ENCODE measurements at places on chromosomes 6 and 20. TPM values are rescaled to one million over a fixed set of nuclear protein-coding genes. Genes with fewer than 3 reads are reported as not detected.

- peaks cover 17% of the 10 kb centered on the region for H3K4me1 ChIP-seq
- no peaks in the 10 kb centered on the region for H3K27me3 ChIP-seq
- DNase-seq: no peak
- no peaks in the 10 kb centered on the region for H3K36me3 ChIP-seq
- H3K27ac ChIP-seq: no peak overlapping the region
- H3K4me3 ChIP-seq: no peak overlapping the region
These were observed 31.0 kb downstream of the IRF4 start for GRCh38 chr6:422433-423054.

PI16 gene
- total RNA-seq: 0.37 TPM

DNA sequence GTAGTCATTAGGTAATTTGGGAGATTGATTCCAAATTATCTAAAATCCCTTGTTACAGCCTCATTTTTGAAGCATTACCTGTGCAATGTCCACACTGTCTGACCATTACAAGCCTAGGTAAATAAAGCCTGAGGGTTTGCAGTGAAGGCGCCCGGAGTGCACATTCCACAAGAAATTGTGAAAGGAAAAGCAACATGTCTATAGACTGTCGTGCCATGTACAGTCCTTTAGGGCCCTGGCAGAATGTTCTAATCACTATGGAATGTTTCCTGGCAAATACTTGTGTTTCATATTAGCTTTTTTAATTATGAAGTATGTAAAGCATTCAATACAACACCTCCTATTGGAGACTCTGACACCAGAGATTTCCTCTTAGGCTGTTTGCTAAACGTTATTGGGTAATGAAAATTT, 28.9 kb downstream of the PREP start:
- H3K36me3 ChIP-seq: peaks cover 31% of the 10 kb centered on the region
- DNase-seq: no peak
- no peak overlapping the region for H3K4me3 ChIP-seq
- H3K27me3 ChIP-seq: no peaks in the 10 kb centered on the region
- H3K4me1 ChIP-seq: peaks cover 6% of the 10 kb centered on the region
- no peak overlapping the region for H3K27ac ChIP-seq

GRCh38 chr6:84390851-84391250, 163.4 kb upstream of the CEP162 start:
- H3K4me1 ChIP-seq: no peaks in the 10 kb centered on the region
- no peaks in the 10 kb centered on the region for H3K27me3 ChIP-seq
- DNase-seq: no peak

GLP1R gene
- total RNA-seq: not detected

- H3K4me1 ChIP-seq: peaks cover 11% of the 10 kb centered on the region
- H3K4me3 ChIP-seq: no peak overlapping the region
- H3K27ac ChIP-seq: no peak overlapping the region
- DNase-seq: no peak
These were observed 54.0 kb upstream of the AKIRIN2 start for GRCh38 chr6:87755708-87756671.

DNA sequence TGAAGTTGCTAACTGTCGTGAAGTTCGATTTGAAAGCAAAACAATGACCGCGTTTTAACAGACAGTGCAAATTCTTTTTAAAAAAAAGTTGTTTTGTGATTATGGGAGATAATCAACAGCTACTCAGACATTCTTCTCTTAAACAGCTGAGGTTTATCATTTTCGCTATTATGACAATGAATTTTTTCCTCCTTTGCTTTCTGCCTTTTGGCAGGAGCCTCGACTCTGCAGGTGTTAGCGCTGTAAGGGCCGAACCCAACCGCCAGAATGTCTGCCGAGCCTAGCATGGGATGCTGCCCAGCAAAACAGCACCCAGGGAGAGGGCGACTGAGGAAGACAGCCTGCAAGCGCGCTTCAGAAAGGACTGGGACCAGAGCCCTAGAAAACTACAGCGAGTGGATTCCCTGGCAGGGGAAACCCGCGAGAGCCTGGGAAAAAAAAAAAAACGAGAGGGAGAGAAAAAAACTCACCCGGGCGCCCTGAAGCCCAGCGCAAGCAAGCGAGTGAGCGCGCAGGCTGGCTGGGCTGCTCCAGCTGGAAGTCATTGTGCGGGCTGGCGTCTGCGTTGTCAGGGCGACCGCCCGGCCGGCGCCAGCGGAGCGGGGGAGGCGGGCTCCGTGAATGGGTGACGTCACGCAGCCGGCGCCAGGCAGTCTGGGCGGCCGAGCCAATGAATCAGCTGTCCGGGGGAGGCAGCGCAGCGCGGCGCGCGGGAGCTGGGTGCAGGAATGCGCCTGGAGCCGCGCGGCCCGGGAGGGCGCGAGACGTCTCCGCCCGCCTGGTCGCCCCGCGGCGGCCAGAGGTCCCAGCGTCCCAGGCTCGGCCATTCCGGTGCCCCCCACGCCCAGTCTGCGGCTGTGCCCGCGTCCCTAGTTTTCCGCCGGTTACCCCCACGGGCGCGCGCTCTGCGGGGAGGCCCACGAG, 32.7 kb upstream of the ID4 start:
- H3K4me3 ChIP-seq: peak overlapping the region; percentile 77
- H3K36me3 ChIP-seq: no peaks in the 10 kb centered on the region
- H3K27me3 ChIP-seq: peaks cover 30% of the 10 kb centered on the region
- peak; percentile 70 for DNase-seq
- H3K27ac ChIP-seq: no peak overlapping the region

LY6G6F gene
- total RNA-seq: not detected

MYMX gene
- total RNA-seq: not detected

DNA sequence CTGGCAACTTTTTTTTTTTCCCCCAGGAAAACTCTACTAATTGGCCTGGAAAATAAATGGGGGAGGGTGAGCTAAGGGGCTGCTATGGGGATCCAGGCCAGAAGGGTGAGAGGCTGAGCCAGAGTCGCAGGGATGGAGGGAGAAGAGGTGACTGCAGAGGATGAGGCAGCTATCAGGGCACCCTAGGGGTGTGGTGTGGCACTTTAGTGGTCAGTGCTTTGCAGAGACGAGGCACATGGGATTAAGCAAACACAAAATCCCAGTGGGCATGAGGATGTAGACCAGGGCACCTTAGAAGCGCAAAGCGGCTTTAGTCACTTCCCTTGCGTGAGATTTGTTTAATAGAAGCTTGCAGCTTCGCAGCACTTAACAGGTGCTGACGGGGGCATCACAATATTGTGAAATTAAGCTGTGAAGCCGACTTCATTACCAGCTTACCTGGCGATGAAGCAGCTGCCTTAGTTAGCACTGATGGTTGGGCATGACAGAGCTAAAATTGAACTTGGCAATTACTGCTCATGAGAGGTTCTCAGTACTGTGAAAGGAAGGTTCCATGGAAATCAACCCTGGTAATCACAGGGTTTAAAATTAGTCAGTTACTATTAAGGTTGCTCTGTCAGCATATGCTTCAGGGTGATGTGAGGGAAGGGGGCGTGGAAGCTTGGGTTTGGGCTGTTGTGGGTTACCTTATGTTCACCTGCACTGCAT, 26.0 kb downstream of the TOX2 start:
- H3K27me3 ChIP-seq: peaks cover 25% of the 10 kb centered on the region
- H3K4me3 ChIP-seq: no peak overlapping the region
- peaks cover 36% of the 10 kb centered on the region for H3K4me1 ChIP-seq
- peaks cover 2% of the 10 kb centered on the region for H3K36me3 ChIP-seq

STAU1 gene
- 52.5 TPM for total RNA-seq

DNA sequence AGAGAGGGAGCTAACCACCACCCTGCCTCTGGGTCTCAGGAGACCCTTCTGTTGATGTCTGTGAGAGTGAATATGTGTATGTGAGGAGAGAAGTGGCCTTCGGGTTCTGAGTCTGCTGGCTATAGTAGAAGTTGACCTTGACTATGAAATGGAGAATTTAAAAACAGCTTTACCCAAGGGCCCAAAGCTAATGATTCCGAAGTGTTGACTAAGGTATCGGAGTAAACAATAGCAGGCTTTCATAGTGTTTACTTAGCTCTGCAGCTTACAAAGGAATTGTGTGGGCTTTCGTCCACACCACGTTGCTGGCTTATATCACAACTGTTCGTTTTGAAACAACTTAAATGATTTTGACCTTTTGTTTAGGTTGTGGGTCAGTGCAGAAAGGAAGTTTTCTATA, 126.5 kb upstream of the JAG1 start:
- no peak for DNase-seq
- H3K4me3 ChIP-seq: no peak overlapping the region
- no peak overlapping the region for H3K27ac ChIP-seq
- no peaks in the 10 kb centered on the region for H3K36me3 ChIP-seq
- no peaks in the 10 kb centered on the region for H3K27me3 ChIP-seq

DNA sequence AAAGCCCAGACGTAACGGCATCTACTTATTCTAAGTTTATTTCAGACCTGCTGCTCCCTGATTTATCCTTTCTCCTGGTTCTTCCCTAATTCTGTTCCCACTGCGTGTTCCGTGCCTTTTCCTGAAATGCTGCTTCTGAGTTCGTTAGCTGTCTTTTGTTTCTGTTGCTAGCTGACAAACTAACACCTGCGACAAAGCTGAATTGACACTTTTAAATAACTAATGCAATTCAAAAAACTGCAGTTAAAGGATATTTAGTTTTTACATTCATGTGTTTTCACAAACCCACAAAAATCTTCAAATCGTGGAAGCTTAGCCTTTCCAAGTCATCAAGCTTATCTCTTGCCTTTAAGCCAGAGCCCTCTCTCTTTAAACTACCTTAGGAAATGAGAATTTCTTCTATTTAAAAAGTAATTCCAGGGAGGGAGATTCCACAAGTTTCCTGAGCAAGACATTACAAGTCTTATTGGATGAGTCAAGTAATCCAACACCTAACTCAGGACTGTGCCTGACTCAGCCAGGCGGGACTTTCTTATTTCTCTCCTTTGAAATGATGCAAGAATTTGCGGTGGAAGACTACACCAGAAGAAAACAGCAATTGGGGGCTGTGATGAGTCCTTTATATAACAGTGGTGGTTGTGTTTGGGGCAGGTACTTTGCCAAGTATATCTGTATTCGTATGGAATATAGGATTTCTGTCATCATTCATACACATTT, 6.3 kb downstream of the ADTRP start:
- H3K27me3 ChIP-seq: no peaks in the 10 kb centered on the region
- H3K36me3 ChIP-seq: no peaks in the 10 kb centered on the region
- no peaks in the 10 kb centered on the region for H3K4me1 ChIP-seq
- H3K4me3 ChIP-seq: no peak overlapping the region

NRSN1 gene
- total RNA-seq: not detected

GRCh38 chr20:40694246-40694645, 5.2 kb upstream of the MAFB start:
- H3K27me3 ChIP-seq: peaks cover 91% of the 10 kb centered on the region
- H3K4me3 ChIP-seq: no peak overlapping the region
- DNase-seq: no peak

- no peaks in the 10 kb centered on the region for H3K27me3 ChIP-seq
- peak overlapping the region; percentile 91 for H3K27ac ChIP-seq
- H3K4me1 ChIP-seq: peaks cover 48% of the 10 kb centered on the region
- H3K36me3 ChIP-seq: peaks cover 1% of the 10 kb centered on the region
- no peak for DNase-seq
These were observed 135.7 kb downstream of the BCAS1 start for GRCh38 chr20:53934421-53935343.

- DNase-seq: no peak
- no peak overlapping the region for H3K4me3 ChIP-seq
- no peak overlapping the region for H3K27ac ChIP-seq
- no peaks in the 10 kb centered on the region for H3K4me1 ChIP-seq
These were observed 1189.4 kb upstream of the EYS start for GRCh38 chr6:66896415-66896814.

- DNase-seq: no peak
- H3K4me1 ChIP-seq: peaks cover 42% of the 10 kb centered on the region
- no peak overlapping the region for H3K27ac ChIP-seq
- no peak overlapping the region for H3K4me3 ChIP-seq
- H3K36me3 ChIP-seq: peaks cover 15% of the 10 kb centered on the region
These were observed 65.8 kb downstream of the NOL4L start for GRCh38 chr20:32519381-32519730.

NHLRC1 gene
- 0.64 TPM for total RNA-seq

DNA sequence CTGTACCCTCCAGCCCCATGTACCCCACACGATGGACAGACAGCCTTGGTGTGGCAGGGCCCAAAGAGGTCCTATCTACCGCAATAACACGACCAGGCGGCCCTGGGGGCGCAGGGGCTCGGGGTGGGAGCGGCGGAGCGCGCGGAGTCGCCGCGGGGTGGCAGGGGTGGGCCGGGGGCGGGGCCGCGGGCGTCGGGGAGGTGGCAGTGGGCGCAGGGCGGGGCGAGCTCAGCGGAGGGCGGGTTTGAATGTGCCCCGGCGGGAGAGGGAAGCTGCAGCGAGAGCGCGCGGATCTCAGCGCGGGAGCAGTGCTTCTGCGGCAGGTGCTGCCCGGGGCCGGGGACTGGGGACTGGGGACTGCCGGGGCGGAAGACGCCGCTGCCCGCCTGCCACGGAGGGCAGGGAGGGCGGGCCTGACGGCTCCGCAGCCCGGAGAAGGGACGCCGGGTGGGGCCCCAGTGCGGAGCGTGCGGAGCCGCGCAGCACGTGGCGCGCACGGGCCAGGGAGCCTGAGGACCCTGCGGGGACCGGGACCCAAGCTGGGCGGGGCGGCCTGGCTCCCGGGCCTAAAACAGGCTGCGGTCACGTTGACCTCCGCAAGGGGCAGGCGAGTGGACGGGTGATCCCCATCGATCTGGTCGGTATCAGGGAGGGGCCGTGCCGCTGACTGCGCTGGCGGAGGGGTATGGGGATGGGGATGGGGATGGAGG, at the start of gene SLC29A1:
TSS of gene SLC29A1 (plus strand) at position 277 of the 710 bp plus-strand sequence. CDS start 3,719 bp downstream, outside the sequence.
- no peaks in the 10 kb centered on the region for H3K36me3 ChIP-seq
- H3K27ac ChIP-seq: peak within 1 kb of the TSS; percentile 85
- H3K4me1 ChIP-seq: peaks cover 40% of the 10 kb centered on the region
- H3K27me3 ChIP-seq: peaks cover 6% of the 10 kb centered on the region

LKAAEAR1 gene
- 0.57 TPM for total RNA-seq

GRCh38 chr6:13575377-13575775, 975 bp downstream of the SIRT5 start:
- H3K27me3 ChIP-seq: no peaks in the 10 kb centered on the region
- peaks cover 22% of the 10 kb centered on the region for H3K36me3 ChIP-seq
- H3K4me1 ChIP-seq: peaks cover 23% of the 10 kb centered on the region
- no peak for DNase-seq

- H3K36me3 ChIP-seq: no peaks in the 10 kb centered on the region
- no peaks in the 10 kb centered on the region for H3K4me1 ChIP-seq
- H3K27ac ChIP-seq: no peak overlapping the region
- H3K27me3 ChIP-seq: peaks cover 3% of the 10 kb centered on the region
- DNase-seq: no peak
These were observed 85.9 kb downstream of the PXDC1 start for GRCh38 chr6:3665608-3666007.

GRCh38 chr6:28769626-28770402, 154.0 kb downstream of the TRIM27 start:
- H3K36me3 ChIP-seq: peaks cover 4% of the 10 kb centered on the region
- H3K27ac ChIP-seq: no peak overlapping the region
- H3K4me3 ChIP-seq: no peak overlapping the region
- H3K27me3 ChIP-seq: peaks cover 94% of the 10 kb centered on the region
- no peak for DNase-seq
- H3K4me1 ChIP-seq: peaks cover 9% of the 10 kb centered on the region

- no peaks in the 10 kb centered on the region for H3K4me1 ChIP-seq
- H3K4me3 ChIP-seq: no peak overlapping the region
- no peak for DNase-seq
- no peaks in the 10 kb centered on the region for H3K27me3 ChIP-seq
- no peaks in the 10 kb centered on the region for H3K36me3 ChIP-seq
These were observed 100.1 kb upstream of the INSM1 start for GRCh38 chr20:20267685-20268370.

MYB gene
- 8.4 TPM for total RNA-seq

Data from activated naive CD8-positive, alpha-beta T cell treated with anti-CD3 and anti-CD28 coated beads, Interleukin-2, amount 10 ng/mL, durations not matched to agents 7 days and 5 days (primary cell).